ENCODE measurements at places on chromosomes 3 and 15. TPM values are rescaled to one million over a fixed set of nuclear protein-coding genes. Genes with fewer than 3 reads are reported as not detected.

DNA sequence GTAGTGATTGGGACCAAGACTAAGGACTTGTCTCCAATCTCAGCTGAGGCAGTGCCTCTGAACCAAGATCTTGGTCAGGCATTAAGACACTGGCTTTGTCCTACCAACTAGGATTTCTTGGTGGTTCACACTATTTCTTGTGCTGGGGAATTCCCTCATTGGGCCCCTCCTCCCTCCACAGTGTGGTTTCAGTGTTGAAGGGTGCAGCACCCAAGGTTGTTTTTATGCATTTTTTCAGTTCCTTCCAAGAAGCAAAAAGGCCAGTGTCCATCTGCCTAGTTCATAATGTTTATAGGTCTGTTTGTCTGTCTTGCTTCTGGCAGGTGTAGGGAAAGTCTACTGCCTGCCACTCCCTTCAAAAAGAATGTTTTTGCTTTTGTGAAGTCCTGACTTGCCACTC, 10.6 kb upstream of the ITPKA start:
- no peak overlapping the region for H3K27ac ChIP-seq
- H3K4me3 ChIP-seq, result no peak overlapping the region
- H3K4me1 ChIP-seq, result no peaks in the 10 kb centered on the region
- H3K36me3 ChIP-seq, result peaks cover 45% of the 10 kb centered on the region
- no peak for DNase-seq

GRCh38 chr3:122151480-122151879, 32.0 kb upstream of the CASR start:
- H3K27me3 ChIP-seq, result no peaks in the 10 kb centered on the region
- no peak overlapping the region for H3K4me3 ChIP-seq
- DNase-seq, result no peak
- no peak overlapping the region for H3K27ac ChIP-seq

GRCh38 chr15:93135459-93135858, 46.4 kb upstream of the RGMA start:
- no peaks in the 10 kb centered on the region for H3K36me3 ChIP-seq
- DNase-seq, result no peak
- H3K4me1 ChIP-seq, result no peaks in the 10 kb centered on the region
- no peak overlapping the region for H3K4me3 ChIP-seq
- no peaks in the 10 kb centered on the region for H3K27me3 ChIP-seq

DNA sequence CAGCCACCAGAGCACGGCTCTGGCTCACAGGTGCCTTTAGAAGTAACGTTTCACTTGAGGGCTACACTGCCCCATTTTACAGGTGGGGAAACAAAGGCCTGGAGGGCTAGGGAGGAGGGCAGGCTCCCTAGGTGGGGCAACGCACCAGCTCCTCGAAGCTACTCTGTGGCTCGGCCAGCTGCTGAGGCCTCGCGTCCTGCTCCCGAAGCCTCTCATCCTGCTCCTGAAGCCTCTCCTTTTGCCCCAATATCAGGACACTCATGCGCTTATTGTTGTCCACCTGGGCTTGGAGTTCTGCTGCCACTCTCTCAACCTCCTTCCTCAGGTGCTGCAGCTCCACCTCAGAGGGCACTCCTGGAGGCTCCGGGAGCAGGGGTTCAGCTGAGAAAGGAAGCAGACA, 28.2 kb upstream of the OR4F6 start:
- H3K4me1 ChIP-seq, result no peaks in the 10 kb centered on the region
- no peaks in the 10 kb centered on the region for H3K27me3 ChIP-seq
- H3K36me3 ChIP-seq, result no peaks in the 10 kb centered on the region
- H3K27ac ChIP-seq, result no peak overlapping the region
- H3K4me3 ChIP-seq, result no peak overlapping the region

DNA sequence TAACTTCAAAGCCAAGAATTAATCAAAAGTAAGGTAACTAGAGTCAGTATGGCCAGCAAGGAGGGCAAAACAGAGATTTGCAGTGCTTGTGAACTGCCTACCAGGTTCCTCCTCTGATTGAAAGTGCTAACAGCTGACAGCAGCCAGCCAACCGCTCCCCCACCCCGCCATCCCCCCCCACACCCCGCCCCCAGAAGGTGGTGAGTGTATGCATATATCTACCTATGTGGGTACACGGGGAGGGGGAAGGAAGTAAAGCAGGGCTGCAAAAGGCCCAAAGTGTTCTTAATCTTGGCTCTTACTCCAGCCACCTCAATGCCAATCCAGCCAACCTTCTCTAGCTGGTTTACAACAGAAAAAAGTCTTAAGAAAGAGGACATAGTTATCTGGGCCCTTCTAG, 50.7 kb downstream of the RAF1 start:
- DNase-seq, result no peak
- no peak overlapping the region for H3K27ac ChIP-seq
- no peak overlapping the region for H3K4me3 ChIP-seq
- H3K36me3 ChIP-seq, result peaks cover 72% of the 10 kb centered on the region
- no peaks in the 10 kb centered on the region for H3K4me1 ChIP-seq
- no peaks in the 10 kb centered on the region for H3K27me3 ChIP-seq

Gene CRYGS
- 4.0 TPM for total RNA-seq
